Placental epithelial cell (primary cell): ENCODE measurements at places on chromosomes 4 and X. TPM values are rescaled to one million over a fixed set of nuclear protein-coding genes. Genes with fewer than 3 reads are reported as not detected.

Gene MAGEA8
- total RNA-seq, result not detected in 2 replicates

Gene AMTN
- not detected in 2 replicates for total RNA-seq

Gene ART3
- total RNA-seq, result not detected in 2 replicates

Gene MUC7
- total RNA-seq, result not detected in 2 replicates

Gene USO1
- total RNA-seq, result 76.9 and 95.0 TPM in 2 replicates

Gene HTT
- 58.1 and 60.4 TPM in 2 replicates for total RNA-seq

Gene WNK3
- 4.6 and 4.7 TPM in 2 replicates for total RNA-seq

Gene H2BW2
- total RNA-seq, result not detected in 2 replicates

Gene GPRASP2
- total RNA-seq, result 8.0 and 11.4 TPM in 2 replicates

Gene ARHGAP24
- total RNA-seq, result 10.2 and 15.9 TPM in 2 replicates

Gene CCDC110
- total RNA-seq, result 0.11 and 0.39 TPM in 2 replicates

Gene RPA4
- 0.65 and 2.0 TPM in 2 replicates for total RNA-seq

Gene SOWAHD
- not detected in 2 replicates for total RNA-seq

Gene NPY2R
- total RNA-seq, result not detected in 2 replicates

Gene FMR1NB
- total RNA-seq, result not detected in 2 replicates
